ENCODE measurements at places on chromosomes 7 and 10.

GRCh38 chr10:97261183-97261582 is 31.3 kb downstream of the ARHGAP19 start:
- no peak for DNase-seq

DNA sequence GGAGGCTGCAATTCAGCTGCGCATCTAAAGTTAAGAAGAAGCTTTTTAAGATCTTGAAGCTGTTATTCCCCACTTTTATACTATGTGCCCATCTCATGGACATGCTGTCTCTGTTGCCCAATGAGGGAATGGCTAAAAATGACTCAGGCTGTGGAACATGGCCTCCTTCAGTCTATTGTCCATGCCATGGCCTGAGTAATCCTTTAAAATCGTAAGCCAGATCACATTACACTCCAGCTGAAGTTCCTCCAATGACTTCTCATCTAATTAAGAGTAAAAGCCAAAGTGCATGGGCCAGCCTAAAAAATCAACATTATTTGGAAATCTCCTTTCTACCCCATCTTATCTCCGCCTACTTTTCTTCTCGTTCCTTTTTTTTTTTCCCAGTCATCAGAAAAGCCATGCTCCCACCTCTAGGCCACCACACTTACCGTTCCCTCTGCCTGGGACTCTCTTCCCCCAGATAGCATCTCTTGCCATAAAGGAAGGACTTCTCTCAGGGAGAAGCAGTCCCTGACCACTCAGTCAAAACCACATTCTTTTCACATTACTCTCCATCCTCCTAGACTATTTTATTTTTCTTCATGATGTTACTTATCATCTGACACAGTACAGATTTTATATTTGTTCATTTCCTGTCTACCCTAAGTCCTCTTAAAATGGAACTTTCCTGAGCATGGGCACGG is 337.4 kb downstream of the PRPF18 start:
- DNase-seq, result no peak

GRCh38 chr10:7525314-7526016 is 114.6 kb upstream of the SFMBT2 start:
- DNase-seq, result no peak

DNA sequence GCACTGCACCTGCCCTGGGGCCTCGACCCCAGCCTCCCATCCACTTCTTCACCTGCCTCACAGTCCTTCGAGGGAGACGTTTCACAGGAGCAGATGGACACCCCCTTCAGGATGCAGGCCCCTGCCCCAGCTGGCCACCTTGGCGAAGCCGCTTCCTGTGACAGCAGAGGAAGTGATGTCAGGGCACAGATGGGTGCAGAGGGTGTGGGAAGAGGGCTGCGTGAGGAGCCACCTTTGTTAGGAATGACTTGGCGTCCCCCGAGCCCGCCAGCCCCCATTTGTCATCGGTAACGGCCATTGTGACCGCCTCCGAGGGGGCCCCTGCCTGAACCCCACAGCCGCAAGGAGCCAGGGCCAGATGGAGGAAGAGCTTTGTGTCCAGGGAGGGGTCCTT is 47.4 kb upstream of the SLC29A3 start:
- DNase-seq, result no peak

- no peak for DNase-seq
These were observed 10.1 kb downstream of the GPR146 start for GRCh38 chr7:1054438-1054837.

GRCh38 chr10:13347043-13347499 is 1.0 kb downstream of the SEPHS1 start:
- no peak for DNase-seq

GRCh38 chr10:29559996-29560395 is 74.8 kb downstream of the SVIL start:
- DNase-seq, result no peak

DNA sequence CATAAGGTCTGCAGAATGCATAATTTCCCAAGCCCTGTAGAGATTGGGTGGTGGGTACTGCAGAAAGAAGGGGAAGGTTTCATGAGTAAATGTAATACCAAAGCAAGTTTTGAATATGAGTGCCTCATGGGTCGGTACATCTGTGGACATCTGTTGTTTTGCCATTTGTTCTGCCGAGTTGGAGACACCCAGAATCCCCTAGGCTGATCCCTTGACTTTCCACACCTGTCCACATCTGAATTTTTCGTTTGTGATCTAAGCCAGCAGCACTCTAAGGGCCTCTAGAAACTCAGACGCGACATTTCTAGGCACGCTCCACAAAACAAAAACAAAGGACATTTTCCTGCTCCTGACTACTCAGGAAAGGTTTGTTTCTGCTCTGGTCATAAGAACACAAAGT is 11.7 kb upstream of the SLF2 start:
- DNase-seq, result no peak

DNA sequence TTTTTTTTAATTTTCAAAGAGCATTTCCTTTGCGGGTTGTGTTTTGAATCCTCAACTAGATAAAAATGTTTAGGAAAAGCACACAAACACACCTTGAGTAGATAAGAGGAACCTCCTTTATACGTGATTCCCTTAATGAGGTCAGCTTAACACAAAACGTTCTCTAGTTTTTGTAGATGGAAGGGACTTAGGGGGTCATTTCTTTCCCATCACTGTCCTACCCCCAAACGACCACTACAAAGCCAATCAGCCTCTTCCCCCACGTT is 1.2 kb downstream of the SUV39H2 start:
- DNase-seq, result no peak

GRCh38 chr10:48279081-48279751 is 4.7 kb upstream of the FRMPD2 start:
- DNase-seq, result no peak

DNA sequence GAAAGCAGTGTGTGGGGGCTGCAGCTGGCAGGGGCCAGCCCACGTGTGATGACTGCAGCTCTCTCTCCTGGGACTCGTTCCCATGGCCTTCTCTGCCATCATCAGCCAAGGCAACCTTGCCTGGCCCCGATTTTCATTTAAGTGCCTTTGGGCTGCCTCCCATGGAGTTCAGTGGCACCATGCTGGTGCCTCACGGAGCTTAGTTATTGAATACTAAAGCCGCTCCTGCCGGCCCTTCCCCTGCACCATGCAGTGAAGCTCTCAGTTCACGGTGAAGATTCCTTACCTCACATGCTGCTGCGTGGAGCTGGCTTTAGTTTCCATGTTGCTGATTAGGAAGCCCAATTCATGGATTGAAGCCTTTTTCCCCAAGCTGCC is 141.5 kb upstream of the EEPD1 start:
- no peak for DNase-seq

DNA sequence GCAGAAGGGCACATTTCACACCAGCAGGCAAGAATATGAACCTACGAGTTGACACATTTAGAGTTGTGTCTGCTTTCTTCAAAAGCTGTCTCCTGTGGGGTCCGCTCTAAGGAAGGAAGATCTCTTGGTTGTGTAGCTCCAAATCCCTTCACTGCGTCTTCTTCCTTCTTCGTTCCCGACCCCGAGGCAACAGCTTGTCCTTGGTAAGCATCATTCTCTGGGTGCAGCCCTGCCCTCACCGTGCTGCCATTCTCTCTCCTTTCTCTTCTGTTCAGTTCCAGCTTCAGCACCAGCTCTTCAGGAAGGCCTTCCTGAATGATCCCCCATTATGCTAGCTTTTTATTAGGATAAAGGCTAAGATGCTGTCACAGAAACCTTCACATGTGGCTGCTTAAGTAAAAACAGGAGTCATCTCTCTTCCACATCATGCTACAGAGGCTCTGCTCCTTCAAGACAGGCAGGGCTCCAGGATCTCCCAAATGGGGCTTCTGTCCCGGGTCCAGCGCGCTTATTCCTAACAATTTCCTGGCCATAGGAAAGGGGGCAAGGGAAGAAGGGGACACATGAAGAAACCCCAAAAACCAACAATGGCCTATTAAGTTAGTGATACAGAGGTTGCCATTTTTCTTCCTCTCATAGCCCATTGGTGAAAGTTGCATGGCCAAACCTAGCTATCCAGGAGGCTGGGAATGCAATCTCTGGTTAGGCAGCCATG is 52.2 kb upstream of the SHH start:
- no peak for DNase-seq

DNA sequence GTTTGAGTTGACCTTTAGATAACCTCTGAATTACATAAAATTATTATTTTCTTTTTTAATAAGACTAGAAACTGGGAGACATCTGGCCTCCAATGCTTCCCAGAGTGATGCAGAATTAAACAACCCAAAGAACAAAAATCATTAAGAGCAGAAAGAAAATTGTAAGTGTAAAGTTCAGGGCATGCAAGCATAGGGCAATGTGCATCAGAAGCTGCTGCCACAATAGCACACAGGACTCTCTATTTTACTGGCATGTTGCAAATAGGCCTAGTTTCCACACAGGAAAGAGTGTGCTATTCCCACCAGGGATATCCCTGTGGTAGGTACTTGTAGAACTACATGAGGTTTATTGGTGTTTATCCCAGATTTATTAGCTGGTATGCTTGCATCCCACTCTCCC is 20.5 kb upstream of the STEAP2 start:
- no peak for DNase-seq

DNA sequence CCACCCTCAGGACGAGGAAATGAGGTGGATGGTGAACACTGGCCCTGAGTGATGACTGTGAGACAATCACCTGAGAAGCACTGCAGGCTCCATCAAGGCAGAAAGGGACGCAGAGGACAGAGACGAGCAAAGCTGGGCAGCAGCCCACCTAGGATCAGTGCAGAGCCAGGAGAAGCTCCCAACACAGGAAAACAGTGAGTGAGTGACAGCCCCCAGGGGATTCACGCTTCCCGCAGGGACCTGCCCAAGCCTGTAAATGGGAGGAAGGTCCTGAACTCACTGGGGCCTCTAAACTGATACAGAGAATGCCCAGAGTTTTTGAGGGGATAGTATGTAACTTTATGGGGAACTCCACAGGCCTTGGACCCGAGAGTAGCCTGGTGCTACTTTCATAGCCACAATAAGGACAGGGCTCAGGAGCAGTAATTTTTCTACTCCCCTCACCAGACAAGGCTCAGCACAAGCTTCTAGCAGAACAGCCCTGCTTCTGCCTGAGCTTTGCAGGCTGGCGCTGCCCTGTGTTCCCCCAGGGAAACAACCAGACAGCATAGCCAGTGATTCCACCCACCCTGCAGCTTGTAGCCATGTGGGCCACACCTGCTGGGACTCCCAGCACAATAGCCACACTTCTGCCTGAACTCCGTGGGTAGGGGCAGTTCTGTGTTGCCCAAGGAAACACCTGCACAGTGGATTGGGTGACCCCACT is 708.4 kb downstream of the POM121L12 start:
- no peak for DNase-seq

- DNase-seq, result no peak
These were observed 322.8 kb upstream of the PHYHIPL start for GRCh38 chr10:58853668-58854067.

- no peak for DNase-seq
These were observed 107.3 kb downstream of the SMURF1 start for GRCh38 chr7:99036546-99037111.

DNA sequence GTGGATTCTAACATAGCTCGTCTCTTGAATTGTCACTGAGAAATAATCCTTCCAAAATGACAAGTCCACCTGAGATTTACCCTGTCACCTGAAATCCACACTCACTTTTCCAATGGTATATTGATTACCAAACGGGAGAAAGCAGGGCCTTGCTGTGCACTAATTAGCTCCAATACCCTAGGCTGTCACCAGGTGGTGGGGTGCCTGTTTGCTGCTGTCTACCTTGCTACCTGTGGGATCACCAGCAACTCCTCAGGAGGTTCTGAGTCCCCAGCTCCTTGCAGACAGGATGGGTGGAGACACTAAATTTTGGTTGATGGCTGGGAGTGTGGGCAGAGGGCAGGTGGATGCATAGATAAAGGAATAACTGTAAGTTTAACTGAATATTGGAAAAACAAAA is 237.2 kb upstream of the ZNF32 start:
- DNase-seq, result no peak

DNA sequence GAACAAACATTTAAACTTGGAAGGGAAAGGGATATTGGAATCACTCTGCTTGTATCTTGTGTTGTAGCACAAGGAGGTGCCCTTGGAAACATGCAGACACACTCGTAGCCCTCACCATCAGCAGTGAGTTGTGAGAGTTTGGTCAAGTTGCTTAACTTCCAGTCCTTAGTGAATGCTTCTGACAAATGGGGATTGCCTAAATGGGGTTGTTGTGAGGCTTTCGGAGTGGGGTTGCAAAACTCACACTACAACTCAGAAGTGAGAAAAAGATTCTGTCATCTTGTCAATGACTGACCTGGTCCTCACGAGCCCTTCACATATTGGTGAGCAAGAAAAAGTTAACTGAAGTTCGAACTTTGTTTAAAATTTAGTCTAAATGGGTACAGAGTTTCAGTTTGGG is 29.0 kb upstream of the GSDME start:
- DNase-seq, result no peak

- DNase-seq, result no peak
These were observed 87.7 kb upstream of the CYP26C1 start for GRCh38 chr10:92972886-92973285.

DNA sequence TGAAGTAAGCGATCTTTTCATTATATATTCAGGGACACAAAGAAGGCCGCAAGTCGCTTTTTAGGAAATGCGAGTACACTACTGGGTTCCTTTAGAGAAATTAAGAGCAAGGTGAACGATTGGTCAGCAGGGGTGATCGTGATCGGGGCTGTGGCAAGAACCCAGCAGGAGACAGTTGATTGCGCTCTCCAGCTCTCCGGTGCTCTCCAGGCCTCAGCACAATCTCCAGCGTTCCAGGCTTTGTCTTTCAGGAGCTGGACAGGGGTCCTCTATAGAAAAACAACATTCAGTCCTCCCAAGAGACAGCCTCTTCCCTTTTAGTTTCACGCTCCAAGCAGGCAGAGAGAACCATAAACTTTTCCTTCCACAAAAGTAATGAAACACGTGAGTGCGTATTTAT is 170.5 kb upstream of the KLF6 start:
- no peak for DNase-seq

DNA sequence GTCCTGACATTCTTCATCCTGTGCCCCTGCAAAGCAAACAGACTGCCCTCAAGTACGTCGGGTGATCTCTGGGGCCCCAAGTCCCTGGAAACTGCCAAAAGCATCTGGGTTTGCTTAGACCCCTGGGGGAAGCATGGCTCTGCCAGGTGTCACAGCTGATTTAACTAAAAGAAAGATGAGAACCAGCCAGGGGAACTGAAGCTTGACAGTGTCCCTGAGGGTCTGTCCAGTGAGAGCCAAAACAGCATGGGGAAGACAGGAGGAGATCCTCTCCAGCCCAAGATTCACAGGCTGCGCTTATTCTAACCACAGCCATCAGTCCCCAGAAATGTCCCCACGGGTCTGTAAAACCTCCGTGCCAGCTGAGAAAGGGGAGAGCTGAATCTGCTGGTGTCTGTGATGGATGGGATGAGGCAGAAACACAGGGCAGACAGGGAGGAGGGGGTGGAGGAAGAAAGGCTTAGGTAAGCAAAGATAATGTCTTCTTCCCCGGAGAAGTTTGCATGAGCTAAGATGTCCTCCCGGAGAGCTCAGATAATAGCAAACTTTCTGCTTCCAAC is 21.3 kb downstream of the CCDC3 start:
- no peak for DNase-seq

DNA sequence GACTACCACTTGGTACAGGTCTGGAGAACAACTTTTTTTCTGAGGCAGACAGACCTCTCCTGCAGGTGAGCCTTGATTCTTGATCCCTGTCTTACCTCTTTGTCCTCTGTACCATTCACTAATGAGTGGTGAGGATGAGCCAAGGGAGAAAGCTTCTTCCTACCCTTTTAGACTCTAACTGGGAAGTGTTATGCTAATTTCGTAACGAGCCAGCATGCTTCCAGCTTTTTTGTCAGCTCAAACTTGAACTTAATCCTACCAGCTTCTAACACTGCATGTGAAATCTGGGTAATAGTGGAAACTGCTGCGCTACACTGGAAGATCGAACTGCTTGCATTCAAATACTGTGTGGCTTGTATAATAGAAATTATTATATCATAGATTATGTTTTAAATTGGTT is 87.0 kb downstream of the NEUROD6 start:
- no peak for DNase-seq

Data from NCI-H187 treated with DMSO at 0.1 percent for 48 hours (cell line).